ENCODE measurements at places on chromosomes 13 and 19.

- peak; percentile 59 for DNase-seq
Measured at GRCh38 chr13:112711528-112712265, 21.9 kb downstream of the ATP11A start.

GRCh38 chr19:14632286-14632685, 42.4 kb downstream of the ADGRE3 start:
- DNase-seq, result no peak

DNA sequence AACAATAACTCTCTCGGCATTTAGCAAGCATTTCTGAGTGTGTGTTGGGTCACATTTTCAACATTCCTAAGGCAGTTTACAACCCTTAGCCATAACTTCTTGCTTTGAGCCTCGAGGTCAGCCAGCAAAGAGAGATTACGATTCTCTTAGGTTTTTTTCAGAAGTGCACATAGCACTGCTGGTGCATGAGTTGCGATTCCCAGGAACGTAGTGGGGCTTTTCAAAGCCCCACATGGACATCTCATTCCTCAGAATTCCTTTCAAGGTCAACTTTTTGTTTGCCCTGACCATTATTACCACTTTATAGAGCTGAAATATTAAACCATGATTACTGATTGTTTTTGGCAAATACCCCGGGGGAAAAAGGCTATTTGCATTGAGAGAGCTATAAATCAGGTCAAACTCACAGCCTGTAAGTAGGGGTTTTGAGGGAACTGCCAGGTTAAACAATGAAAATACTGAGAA, 705.3 kb downstream of the GPC5 start:
- no peak for DNase-seq

DNA sequence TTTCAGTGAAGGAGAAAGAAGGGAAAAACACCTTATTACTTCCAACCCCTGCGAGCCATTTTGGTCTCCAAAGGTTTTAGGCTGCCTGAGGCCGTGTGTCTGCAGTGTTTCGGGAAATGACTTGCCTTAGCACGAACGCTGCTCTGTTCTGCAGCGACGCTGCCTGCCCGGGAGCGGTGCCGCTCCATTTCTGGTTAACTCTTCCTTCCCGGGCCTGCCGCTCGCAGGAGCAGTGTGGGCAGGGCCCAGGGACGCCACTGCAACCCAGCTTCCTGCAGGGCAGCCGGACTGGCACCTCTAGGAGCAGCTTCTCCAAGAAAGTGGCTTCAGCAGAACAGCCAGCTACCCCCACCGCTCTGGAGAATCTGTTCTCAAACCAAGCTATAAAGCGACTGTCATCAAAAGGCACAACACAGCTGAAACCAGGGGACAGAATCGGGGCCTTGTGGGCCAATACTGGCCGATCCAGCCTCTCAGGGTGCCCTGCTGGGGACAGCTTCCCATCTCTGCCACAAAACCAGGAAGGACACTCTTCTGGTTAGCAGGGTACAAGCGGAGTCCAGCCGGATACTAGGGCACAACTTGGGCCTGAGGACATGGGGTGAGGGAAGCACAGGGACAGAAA, 72.2 kb downstream of the KCTD15 start:
- no peak for DNase-seq

- no peak for DNase-seq
Measured at GRCh38 chr13:40175639-40176038, 490.8 kb downstream of the FOXO1 start.

- DNase-seq, result no peak
Measured at GRCh38 chr13:78045916-78046315, 127.3 kb upstream of the EDNRB start.

DNA sequence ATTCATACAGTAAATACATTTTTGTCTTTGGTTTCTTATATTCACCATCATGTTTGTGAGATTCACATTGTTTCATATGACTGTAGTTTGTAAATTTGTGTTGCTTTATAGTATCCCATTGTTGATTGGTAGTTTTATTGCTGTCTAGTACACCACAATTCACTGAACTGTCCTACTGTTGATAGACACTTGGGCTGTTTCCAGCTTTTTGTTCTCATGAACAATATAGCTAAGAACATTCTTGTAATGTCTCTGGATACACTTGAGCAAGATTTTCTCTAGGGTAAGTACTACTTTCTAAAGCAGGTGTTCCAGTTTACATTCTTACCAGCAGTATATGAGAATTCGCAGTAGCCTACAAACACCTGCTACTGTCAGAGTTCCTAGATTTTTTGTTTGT, 37.8 kb downstream of the SKA3 start:
- no peak for DNase-seq

DNA sequence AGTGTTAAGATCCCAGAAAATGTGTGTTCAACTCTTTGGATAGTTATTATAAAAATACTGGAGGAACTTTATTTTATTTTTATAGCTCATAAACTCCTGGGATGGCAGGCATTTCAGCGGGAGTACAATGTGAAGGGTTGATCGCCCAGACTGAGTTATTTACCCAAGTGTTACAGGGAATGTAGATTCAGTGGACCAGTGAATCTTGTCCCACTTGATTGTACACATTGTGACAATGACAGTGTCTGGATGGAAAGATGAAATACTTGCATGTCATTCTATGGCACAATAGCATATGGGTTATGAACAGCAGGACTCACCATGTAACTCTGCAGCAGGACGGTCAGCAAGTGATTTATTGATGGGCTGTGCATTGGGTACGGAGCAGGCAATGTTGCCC, 20.3 kb downstream of the OLFM4 start:
- no peak for DNase-seq

- DNase-seq, result no peak
Measured at GRCh38 chr13:58500938-58501337, 869.4 kb downstream of the PCDH17 start.

DNA sequence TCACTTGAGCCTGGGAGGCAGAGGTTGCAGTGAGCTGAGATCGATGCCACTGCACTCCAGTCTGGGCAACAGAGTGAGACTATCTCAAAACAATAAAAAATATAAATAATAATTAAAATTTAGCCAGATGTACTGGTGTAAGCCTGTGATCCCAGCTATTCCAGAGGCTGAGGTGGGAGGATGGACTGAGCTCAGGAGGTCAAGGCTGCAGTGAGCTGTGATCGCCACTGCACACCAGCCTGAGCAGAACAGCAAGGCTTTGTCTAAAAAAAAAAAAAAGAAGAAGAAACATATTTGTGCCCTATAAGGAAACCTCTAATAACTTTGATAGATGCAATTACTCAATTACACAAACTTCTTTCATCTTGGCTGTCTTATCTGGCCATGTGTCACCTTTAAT, 52.3 kb downstream of the ABCC4 start:
- DNase-seq, result no peak

GRCh38 chr19:43501661-43502418, 2.7 kb downstream of the PHLDB3 start:
- no peak for DNase-seq

GRCh38 chr13:78334059-78334458, 269.3 kb downstream of the POU4F1 start:
- DNase-seq, result no peak

- no peak for DNase-seq
Measured at GRCh38 chr19:6103217-6103644, 7.1 kb downstream of the RFX2 start.

GRCh38 chr13:27125357-27126282, 46.0 kb downstream of the USP12 start:
- no peak for DNase-seq

DNA sequence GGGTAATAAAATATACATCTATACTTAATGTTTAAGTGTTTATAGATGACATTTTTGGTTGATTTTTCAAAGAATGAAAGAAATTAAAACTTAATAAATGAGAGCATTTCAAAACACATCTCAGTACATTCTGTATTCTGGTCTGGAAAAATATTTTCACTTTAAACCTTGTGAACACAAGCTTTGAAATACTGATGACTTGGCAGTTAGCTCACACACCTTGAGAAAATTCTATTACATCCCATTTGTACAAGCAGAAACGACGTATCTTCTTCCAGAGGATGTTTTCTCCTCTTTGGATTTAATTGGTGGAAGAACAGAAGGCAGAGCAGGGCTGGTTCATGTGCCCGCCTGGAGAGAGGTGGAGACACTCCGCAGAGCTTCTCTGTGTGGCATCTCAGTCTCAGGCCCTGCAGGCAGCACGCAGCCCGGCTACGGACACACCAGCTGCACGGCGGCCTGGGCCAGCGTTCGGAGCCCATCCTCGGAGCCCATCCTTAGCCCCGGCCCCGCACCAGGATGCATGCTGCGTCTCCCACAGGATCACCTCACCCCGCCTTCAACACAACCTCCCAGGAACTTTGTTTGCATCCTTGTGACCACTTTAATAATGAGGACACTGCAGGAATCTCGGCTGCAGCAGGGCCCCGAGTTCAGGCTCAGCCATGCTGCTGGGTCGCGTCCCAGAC, 48.6 kb downstream of the SOX1 start:
- no peak for DNase-seq

GRCh38 chr13:35766663-35767062, 290.2 kb upstream of the MAB21L1 start:
- no peak for DNase-seq

DNA sequence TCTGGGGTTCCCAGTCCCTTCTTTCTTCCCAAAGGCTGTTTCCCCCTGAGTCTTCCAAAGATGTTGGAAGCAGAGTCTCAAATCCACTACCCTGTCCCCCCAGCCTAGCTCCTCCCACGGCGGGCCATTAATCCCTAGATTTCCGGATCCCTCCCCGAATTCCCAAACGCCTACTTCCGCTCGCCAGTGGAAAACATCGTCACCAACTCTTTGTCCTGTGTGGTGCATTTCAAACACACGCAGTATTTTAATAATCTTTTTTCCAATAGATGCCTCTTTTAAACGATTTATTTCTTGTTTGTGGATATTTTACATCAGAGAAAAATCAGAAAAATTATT, 610 bp downstream of the ZNF791 start:
- peak; percentile 44 for DNase-seq

DNA sequence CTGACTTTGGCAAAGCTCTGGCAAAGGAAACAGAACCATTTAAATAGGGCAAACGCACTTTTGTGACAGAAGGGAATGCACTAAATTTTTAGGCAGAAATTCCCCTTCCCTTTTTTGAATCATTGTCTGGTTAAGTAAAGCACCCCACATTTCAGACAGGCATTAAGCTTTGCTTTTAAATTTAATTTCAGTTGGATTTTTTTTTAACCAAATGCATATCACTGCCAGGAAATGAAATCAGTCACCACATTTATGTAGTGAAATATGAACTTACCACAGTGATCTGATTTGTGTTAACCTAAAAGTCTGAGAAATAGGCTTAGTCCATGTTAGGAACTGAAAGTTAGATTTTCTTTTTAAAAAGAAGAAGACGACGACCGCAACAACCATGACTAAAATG, 10.8 kb downstream of the GPR183 start:
- DNase-seq, result no peak

- peak; percentile 89 for DNase-seq
Measured at GRCh38 chr19:7742575-7742974, 4.8 kb downstream of the CD209 start.

GRCh38 chr13:33280923-33281322, 4.6 kb downstream of the STARD13 start:
- DNase-seq, result no peak

- DNase-seq, result no peak
Measured at GRCh38 chr19:48836089-48837017, at the start of gene HSD17B14. Gene HSD17B14, minus strand, starts transcription at chr19:48836491. Its CDS starts 80 bp downstream, at chr19:48836411.

GRCh38 chr13:80444240-80445015, 103.5 kb upstream of the SPRY2 start:
- no peak for DNase-seq

GRCh38 chr13:92640936-92641335, 585.7 kb upstream of the GPC6 start:
- no peak for DNase-seq

DNA sequence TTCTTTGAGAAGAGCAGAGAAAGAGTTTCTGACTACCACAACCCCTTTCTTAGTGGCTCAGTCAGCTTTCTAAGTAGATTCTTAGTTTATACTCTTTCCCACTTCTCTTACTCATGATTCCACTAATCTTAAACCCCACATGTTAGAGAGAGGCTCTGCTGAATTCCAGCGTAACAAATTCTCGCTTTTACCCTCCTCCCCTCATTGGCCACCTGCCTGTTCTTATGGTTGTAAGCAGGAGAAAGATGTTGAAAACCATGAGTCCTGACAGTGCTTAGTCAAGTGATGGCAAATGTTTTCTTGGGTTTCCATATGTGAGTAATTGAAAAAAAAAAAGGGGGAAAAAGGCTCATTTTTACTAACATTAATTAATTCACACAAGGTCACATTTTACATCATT, 125.9 kb downstream of the ZDHHC20 start:
- DNase-seq, result no peak

DNA sequence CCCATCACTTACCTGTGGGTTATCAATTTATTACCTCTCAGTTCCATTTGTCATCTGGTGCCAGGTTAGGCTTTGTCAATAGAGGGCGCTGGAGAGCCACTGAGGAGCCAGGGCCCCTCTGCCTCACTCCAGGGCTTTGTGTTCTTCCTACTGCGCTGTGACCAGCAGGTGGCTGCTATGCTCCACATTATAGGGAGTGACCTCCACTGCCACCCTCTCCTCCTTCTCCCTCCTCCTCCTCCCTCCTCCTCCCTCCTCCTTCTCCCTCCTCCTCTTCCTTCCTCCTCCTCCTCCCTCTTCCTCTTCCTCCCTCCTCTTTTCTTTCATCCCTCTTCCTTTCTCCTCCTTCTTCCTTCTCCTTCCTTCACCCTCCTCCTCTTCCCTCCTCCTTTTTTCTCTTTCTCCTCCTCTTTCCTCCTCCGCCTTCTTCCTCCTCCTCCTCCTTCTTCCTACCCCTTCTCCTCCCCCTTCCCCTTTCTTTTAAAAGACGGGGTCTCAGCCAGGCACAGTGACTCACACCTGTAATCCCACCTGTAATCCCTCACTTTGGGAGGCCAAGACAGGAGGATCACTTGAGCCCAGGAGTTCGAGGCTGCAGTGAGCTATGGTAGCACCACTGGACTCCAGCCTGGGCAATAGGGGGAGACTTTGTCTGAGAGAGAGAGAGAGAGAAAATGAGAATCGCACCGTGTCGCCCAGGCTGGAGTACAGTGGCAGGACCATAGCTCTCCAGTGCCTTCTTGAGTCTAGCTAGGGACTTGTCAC, 10.3 kb upstream of the ZBTB32 start:
- DNase-seq, result peak; percentile 39

- DNase-seq, result no peak
Measured at GRCh38 chr13:73825143-73825542, 309.1 kb downstream of the KLF12 start.

DNA sequence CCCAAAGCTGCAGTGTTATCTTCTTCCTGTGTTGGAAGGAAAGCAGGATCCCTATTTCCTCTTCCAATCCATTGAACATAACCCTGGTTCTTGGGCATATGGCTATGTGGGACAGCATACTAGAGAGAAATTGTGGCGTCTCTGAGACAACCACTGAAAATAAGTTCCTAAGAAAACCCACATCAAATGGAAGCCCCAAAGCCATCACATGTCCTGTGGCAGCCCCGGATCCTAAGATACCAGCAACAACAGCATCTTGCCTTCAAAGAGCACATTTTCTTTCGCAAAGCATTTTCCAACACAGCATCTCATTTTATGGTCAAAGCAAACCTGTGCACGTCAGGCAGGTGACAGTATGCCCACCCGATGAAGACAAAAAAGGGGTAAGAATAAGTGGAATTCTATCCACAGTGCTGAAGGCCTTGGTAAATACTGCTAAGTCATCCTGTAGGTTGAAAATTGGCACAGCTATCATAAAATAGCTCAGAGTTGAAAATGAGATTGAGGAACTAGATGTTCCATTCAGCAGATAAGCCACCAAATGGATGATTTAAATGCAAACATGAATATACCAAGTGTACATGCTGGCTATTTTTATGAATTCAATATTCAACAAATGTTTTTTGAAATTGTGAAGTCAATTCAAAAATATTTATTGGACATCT, 232.2 kb downstream of the DLEU7 start:
- DNase-seq, result no peak
